ENCODE measurements at places on chromosomes 1 and 21.

DNA sequence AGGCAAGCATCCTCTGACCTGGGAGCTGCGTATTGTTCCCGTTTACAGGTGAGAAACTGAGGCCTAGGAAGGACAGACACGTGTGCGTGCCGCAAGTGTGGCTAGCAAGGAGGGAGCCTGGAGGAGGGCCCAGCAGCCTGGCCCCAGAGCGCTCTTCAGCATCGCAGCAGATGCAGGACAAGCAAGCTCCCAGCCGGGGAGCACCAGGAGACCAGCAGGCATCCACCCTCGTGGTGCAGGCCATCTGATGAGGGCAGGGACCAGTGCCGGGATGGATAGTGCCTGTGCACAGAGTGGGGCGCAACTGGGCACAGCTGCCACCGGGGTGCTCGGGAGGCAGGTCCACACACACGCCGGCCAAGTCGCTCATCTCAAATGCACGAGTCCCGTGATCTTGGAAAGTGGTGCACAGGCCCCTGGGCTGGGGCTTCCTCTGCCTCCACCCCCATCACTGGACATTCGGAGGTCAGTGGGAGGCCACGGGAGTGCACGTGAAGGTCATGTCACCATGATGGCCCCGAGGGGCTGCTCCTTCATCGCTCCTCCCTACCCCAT lies 55.1 kb downstream of the COL18A1 start:
- no peak for DNase-seq

- no peak for DNase-seq
These were observed 447 bp downstream of the RUNX3 start for GRCh38 chr1:24929398-24930259.

GRCh38 chr1:82064691-82065090 lies 264.0 kb downstream of the ADGRL2 start:
- no peak for DNase-seq

DNA sequence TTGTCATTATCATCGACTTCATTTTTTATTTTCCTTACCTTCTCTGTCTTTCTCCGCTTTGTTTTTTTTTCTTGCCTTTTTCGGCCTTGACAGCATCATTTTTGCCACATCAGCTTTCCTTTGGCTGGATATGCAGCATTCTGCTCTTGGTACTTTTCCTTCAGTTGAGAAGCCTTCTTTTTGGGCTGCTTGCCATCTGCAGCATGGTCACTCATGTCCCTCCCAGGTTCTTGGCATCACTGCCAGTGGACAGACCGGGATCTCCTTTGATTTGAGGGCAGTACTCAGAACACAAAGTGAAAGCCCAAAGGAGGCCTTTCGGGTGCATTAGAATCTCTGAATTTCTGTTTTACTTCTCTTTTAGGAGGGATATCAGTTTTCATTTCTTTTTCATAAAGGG lies 3.7 kb upstream of the PARP1 start:
- no peak for DNase-seq

GRCh38 chr1:185376288-185376687 lies 59.2 kb upstream of the IVNS1ABP start:
- DNase-seq, result no peak

DNA sequence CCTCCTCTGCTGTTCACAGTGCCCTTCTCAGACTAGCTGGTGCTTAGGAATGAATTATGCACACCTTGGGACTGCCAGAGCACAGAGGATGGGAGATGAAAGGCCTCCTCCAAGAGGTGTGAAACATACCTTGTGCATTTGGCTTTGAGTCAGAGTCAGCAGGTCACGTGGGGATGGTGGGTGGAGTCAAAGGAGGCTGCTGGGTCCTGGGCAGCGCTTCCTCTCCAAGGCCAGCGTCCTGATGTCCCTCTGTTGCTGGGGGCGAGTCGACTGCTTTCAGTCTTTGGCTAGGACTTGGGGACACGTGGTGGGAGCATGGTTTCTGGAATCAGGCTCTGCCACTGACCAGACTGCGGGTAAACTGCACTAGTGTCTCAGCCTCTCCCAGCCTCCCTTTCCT lies 91.2 kb downstream of the AJAP1 start:
- no peak for DNase-seq

DNA sequence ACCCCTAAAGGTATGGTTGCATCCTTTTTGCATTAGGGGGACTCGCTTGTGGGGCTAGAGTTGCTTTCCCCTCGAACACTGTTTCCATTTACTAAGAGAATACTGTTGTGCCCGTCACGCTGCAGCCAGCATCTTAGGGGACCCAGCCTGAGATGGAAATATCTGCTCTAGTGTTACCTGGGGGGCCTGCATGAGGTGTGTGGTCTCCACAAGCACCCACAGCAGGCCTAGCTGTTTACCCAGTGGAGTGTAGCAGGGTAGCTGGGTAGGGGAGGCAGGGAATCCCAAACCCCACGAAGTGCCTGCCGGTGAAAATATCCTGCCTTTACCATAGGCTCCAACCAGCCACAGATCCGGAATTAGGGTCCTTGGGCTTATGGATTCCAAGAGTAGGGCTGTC lies 303.6 kb downstream of the PTPRU start:
- no peak for DNase-seq

DNA sequence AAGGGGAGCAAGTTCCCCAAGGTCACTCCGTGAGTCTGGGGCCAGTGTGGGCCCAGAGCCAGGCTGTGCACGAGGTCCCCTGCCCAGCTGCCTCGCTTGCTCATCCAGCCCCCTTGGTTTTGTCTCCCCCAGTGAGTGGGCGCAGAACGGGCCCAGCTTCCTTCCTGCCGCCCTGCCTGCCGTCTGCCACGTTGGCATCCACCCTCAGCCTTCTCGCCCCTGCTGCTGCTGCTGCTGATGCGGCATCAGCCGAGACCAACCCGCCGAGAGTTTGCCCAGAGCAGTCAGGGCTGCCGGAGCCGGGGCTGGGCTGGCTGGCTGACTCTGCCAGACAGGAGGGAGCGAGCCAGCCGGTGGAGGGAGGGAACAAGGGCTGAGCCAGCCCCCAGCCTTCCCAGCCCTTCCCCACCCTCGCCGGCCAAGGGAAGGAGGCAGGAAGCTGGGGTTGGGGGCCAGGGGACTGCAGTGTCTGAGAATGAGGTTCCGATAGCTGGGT lies 31.4 kb upstream of the WASF2 start:
- DNase-seq, result no peak

GRCh38 chr1:198901266-198901665 lies 262.4 kb downstream of the PTPRC start:
- no peak for DNase-seq

GRCh38 chr21:43727519-43728153 lies 8.7 kb downstream of the PDXK start:
- peak; percentile 79 for DNase-seq

DNA sequence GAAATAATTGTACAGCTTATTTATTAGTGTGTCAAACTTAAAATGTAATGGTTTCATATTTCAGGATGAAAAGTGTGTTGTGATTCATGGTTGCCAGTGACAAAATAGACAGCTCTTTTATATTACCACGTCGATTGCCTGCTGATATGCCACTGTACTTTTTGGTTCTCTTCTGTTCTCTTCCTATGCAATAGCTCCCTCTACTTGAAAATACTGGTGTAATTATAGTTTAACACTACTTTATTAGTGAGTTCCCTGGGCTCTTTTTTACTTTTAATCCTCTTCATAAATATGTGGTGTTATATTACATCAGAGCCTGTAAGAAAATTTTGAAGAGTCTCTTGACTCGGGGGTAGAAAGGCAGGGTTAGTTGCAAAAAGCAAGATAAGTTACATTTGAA lies 111.3 kb downstream of the PATJ start:
- DNase-seq, result no peak

DNA sequence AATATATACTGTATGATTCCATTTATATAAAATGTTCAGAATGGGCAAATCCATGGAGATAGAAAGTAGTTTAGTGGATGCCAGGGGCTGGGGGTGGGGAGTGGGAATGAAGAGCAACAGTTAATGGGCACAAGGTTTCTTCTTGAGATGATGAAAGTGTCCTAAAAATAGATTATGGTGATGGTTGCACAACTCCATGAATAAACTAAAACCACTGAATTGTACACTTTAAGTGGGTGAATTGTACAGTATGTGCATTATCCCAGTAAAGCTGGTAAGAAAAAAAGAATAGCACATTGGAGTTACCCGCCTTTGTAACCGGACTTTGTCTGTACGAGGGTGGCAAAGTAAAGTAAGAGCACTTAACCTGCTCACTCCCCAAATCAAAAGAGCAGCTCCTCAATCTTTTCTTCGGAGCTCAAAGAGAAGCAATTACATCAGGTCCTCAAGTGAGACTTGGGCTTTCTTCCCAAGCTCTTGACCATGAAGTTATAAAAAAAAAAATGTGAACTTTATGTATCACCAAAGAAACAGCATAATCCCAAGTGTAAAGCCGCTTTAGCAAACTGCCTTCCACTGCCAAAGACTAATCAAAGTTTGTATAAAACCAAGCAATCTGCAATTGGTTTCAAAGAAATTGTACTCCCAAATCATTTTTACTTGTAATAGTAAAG lies 32.1 kb downstream of the ALDH9A1 start:
- DNase-seq, result no peak

GRCh38 chr1:110209715-110210603 lies at the start of gene KCNC4:
TSS of gene KCNC4 (plus strand) at chr1:110210314. CDS start at chr1:110211500, 1,186 bp downstream.
- DNase-seq, result peak; percentile 89

DNA sequence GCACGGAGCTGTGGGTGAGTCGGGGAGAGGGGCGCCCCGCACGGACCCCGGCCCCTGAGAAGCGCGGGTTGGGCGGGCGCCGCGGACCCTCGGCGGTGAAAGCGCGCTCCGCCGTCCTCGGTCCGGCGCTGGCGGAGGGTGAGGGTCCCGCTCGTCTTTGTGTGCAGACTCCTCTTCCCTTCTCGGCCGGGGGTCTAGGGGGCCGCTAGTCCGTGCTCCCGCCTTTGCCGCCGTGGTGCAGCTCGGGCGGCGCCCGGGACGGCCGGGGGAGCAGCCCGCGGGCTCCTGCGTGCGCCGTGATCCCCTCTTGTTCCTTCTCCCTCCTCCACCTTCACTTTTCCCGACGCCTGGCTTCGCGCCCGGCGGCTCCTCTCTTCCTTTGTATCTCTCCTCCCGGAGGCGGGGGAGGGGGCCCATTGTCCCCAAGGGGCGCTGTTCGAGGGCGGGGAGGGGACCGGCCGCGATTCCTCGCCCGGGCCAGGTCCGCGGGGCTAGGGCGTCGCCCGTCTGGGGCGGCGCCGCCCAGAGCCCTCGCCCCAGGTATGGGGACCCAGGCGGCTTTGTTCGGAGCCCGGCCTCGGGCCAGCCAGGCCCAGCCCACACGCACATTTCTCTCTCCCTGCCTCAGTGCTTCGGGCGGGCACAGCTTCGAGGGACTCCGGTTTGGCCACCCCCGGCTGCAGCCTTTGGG lies 519 bp downstream of the FNBP1L start:
- DNase-seq, result peak; percentile 41

DNA sequence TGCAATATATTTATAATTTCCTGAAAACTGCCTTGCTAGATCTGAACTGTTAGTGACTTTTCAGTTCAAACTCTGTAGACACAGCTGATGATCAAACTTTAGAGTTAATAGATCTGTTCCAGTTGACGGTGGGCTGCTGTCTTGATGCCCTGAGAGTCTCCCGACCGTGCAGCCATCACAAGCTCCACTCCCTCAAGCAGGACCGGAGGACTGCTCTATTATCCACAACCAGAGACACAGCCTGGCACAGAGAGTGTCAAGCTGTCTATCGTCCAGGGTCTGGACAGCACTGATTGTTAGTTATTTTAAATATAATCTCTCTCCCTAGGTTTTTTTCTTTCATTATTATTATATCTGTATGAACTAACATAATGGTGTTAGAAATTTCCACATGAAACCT lies 8.0 kb downstream of the CHODL start:
- no peak for DNase-seq

GRCh38 chr1:40806731-40807695 lies 23.4 kb downstream of the KCNQ4 start:
- DNase-seq, result peak; percentile 41

- no peak for DNase-seq
These were observed 96.1 kb downstream of the HFM1 start for GRCh38 chr1:91308544-91308943.

DNA sequence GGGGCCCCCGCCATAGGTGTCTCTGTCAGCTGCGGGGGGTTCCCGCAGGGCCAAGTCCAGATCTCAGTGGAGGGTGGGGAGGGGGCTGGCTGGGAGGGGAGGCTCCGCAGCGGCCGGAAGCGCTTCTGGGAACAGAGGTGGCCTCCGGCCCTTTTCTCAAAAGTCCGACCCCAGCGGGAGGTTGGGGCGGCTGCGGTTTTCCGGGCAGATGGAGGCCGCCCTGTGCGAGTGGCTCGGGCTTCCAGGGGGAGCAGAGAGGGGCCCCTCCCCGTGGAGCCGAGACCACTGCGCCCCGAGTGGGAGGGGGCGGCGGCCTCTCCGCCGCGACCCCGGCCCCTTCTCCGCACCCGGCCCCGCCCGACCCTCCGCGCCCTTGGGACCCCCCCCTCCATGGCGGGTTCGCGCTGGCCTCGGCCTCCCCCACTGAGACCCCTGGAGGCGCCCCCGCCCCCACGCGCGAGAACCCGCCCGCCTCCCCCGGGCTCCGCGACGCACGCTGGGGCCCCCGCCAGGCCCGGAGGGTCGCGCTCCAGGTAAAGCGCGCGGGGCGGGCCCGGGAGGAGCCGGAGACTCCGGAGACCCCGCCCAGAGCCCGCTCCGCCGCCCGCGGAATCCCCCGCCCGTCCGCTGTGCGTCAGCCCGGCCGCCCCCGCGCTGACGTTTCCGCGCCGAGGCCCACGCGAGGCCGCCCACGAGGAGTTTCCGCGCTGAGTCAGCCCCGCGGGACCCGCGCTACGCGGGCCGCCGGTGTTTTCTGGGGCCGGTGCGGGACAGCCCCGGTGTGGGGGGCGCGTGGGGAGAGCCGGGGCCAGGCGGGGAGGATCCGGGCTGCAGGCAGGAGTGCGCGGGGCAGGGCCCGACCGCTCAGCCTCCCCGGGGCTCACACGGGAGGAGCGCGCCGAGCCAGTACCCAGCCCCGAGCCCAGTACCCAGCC lies 5.2 kb downstream of the TNFRSF18 start:
- peak; percentile 43 for DNase-seq

- no peak for DNase-seq
These were observed 75.6 kb downstream of the TBX15 start for GRCh38 chr1:118912574-118912973.

DNA sequence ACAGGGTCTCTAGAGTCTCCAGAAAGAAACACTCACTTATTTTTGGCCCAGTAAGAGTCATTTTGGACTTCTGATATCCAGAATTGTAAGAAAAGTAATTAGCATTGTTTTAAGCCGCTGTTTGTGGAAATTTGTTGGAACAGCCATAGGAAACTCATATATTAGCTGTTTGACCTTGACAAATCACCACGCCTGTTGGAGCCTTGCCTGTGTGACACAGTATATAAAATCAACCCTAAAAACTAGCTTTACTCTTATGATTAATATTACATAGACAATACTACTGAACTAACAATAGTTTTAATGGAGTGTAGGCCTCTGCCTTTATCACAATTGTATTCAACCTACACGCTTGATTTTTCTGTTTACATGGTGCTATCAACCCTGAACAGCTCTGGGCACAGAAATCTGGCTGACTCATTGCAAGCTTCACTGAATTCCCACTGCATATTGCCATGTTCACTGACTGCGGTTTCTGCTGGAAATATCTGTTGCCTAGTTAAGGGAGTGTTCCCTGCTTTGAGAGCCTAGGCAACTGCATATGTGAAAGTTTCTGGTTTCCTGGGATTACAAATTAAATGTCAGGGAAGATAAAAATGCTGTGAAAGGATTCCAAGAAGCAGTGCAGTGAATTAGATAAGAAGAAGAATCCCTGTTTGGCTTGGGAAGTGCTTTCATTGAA lies 419.5 kb upstream of the DEPDC1 start:
- peak; percentile 23 for DNase-seq

GRCh38 chr1:197924516-197925123 lies 7.4 kb downstream of the LHX9 start:
- DNase-seq, result no peak

GRCh38 chr1:55034476-55035133 lies 4.7 kb upstream of the PCSK9 start:
- DNase-seq, result no peak

- no peak for DNase-seq
These were observed 160.5 kb downstream of the NPHP4 start for GRCh38 chr1:5831600-5832335.

Measured in mucosa of gallbladder (tissue), 1 donor.